ENCODE measurements at places on chromosomes 6 and 20.

DNA sequence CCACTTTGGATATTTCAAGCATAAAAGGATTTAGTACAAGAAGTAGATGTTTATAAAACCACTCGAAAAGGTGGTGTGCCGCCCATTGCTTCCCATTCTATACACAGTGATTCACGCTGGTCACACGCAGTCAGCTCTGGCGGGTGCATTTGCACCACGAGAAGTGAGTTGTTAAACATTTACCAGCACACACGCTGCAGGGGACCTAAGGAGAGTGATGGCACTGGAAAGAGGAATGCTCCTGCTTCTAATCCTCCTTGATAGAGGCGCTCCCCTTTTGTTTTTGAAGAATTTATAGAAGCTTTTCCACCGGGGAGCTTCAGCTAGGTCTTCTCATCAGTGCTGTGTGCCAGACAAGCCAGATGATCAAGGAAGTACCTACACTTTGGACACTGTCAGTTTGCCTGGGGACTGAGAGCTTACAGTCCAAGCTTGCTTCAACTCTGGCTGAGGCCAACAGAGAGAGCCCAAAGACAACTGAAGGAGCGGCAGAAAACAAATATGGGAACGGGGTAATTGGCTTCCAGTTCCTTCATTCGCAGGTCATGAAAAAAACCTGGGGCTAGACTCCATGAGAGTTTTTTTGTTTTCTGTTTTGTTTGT is 31.2 kb downstream of the MUC22 start:
- DNase-seq = no peak

DNA sequence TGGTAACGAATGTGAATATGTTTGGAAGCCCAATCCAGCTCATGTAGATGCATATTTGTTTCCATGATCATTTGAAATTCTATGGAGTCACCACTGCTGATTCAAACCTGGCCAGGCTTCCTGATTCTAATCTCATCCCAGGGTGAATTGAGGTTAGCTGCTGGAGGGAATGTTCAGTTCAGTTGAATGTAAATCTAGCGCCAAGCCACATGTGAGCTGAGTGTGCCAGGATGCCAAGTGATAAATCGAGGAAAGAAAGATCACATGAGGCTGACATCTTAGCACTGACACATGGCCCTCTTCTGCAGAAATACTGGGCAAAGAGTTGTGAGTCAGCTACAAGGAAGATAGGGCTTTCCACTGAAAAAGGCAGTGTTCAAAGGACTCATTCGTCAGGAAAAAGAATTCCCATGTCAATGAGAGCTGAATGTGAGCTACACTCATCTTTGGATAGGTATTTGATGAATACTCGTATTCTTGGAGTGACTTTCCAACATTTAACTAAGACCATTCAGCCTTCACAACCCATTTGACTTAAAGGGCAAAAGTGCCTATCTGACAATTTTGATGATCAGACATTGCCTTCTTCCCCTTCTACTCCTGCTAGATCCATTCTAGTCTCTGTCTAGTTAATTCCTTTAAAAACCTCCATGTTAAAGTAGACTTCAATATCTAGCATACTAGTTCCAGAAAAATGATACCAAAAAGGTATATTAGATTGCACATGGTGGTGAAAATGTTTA is 172.1 kb downstream of the MTFR2 start:
- DNase-seq = no peak

GRCh38 chr20:22350624-22351023 is 233.7 kb downstream of the FOXA2 start:
- no peak for DNase-seq

- no peak for DNase-seq
Observed at GRCh38 chr20:62818592-62819493, 2.0 kb downstream of the COL9A3 start.

DNA sequence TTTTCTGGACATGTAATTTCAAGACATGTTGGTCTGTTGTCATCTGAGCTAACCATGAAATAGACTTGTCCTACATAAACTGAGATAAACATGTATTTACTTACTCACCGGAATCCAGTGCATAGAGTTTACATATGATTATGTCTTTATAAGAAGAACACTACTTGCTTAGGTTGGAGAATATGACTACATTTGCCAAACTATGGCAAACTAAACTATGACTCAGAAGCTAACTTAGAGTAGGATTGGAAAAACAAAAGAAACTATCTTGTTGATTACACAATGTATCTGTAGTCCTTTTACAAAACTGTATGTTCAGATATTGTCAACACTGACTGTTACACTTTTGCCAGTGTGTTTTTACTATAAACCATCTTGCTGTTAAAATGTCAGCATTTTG is 113.3 kb downstream of the CRYBG1 start:
- no peak for DNase-seq

GRCh38 chr20:19412254-19412653 is 199.8 kb downstream of the SLC24A3 start:
- no peak for DNase-seq

DNA sequence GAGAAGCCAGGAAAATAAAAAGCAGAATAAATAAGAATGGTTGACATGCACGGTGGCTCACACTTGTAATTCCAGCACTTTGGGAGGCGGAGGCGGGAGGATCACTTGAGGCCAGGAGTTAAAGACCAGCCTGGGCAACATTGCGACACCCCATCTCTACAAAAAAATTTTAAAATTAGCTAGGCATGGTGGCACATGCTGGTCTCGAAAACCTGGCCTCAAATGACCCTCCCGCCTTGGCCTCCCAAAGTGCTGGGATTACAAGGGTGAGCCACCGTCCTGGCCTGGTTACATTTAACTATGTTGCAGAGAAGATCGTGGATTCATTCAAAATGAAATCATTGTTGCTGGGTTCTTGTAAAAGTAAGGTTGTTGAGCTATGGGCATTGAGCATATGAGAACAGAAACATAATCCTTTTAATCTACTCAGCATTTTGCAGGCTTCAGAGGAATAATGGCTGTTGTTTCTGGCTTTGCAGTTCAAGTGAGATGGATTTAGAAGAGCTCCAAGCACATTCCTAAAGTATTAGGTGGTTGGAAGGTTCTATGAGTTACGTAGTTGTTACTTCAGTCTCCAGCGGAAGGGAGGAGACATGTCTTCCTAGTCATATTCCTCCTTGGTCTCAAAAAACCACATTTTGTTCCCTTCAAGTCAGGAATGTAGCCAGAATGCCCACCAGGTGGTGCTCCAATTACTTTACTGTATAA is 45.6 kb upstream of the RAB23 start:
- DNase-seq = peak; percentile 18

- DNase-seq = no peak
Observed at GRCh38 chr6:21235162-21235561, 358.4 kb upstream of the SOX4 start.

DNA sequence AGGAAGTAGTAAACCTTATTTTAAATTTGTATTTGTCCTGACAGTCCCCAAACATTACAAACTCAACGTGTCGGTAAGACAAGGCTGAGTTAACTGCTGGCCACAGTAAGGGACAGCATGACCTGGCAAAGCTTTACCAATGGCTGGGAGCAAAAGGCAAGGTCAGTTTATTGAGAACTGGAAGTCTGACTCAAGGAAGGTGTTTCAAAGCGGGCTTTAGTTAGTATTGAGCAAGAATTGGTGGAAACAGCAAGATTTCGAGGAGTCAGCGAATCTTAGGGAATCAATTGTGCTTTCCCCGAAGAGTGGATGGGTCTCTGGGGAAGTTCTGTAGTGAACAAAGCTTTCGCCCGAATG is 885 bp upstream of the GZF1 start:
- no peak for DNase-seq

DNA sequence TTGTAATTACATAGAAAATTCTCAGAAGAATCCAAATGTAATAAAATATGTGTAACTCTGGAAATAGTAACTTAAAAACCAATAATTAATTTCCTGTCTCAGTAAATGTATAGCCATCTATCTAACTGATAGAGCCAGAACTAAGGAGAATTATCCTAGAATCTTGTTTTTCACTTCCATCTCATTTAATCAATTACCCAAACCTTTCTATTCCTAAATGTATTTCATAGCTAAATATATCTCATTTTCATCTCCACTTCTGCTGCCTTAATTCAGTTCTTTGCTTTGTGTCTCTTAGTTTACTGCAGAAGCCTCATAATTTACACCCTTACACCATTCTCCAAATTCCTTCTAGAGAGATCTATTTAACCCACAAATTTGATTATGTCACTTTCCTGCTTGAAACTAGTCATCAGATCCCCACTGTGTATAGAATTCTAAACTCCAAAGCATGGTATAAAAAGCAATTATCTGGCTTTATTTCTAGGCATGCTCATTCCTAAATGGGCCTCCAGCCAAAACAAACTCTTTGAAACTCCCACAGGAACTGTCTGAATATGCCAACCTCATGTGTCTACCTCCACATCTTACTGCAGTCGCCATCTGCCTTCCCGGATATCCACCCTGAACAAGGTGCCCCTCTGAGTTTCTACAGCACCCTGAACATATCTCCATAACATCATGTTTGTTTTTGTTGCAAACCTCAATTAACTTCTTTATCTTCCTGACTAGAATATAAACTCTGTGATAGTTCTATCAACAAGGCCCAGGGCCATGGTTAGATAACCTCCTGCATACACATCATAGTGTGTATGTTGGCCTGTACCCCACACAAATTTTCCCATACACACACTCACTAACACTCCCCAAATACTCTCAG is 70.5 kb upstream of the ADTRP start:
- no peak for DNase-seq

DNA sequence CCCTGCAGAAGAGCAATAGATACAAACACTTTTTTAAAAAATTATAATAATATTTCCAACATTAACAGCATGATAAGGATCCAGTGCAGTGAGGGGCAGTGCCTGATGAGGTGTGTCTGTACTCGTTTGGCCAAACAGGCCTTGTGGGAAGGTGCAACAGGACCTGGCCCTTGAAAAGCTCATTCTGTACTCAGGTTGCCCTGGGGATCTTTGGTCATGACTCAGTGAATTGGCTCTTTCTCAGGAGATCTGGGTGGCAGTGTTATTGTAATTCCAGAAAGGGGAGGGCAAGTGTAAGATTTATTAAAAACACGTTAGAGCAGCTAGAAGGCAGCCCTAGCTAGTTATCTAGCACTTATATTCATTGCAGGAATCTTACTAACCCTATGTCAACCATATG is 2.9 kb upstream of the SPINT3 start:
- no peak for DNase-seq

- no peak for DNase-seq
Observed at GRCh38 chr20:36493801-36494114, 47.6 kb upstream of the MYL9 start.

DNA sequence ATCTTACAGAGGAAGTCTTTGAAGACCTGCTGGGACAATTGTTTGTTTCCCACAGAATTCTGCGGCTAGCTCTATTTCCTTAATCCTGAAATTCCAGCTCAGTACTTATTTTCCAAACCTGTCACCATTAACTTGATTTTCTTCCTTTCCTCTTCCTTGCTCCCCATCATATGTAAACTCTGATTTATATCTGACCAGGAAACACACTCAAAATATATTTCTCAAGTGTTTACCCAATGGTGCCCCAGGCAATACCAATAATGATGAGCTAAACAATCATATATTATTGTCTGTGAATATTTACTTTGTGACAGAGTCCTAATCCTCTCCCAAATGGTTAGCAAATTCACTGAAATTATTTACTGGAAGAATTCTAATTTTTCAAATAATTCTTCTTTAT is 597.3 kb downstream of the PKHD1 start:
- DNase-seq = no peak

GRCh38 chr6:37074053-37074827 is 68.8 kb downstream of the FGD2 start:
- no peak for DNase-seq

- DNase-seq = no peak
Observed at GRCh38 chr6:7960141-7960540, 49.6 kb upstream of the TXNDC5 start.

DNA sequence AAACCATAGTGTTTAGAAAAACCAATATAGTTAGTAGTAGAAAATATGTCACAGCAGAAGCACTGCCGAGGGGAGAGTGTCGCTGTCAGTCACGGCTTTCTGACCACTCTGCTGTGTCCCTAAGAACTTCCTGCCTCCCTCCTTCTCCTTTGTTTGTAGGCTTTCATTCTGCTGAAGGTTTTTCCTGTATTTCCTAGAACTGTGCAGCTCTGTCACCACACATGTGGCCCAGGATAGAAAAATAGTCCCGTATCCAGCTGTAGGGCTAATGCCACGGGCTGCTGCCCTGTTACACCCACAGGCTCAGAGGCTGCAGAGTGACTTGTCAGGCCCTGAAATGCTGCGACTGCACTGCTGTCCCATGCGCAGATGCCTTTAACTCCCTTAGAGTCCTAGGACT is 52.6 kb upstream of the SYNJ2 start:
- DNase-seq = no peak

DNA sequence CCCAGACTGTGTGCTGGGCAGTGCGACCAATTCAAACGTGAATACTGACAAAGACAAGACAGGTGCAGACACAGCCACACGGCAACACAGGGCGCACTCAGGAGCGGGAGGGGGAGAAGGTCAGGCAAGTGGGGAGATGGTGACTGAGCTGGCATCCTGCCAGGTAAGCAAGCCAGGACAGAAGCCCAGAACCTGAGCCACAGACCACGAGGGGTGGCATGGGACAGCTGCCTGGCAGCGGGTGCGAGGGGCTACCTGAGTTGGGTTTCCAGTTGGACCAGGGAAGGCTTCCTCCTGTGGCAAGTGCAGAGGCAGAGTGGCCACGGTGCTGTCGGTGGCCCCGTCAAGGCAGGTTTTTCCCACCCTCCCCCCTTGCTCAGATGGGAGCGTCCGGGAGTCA is 215.2 kb upstream of the ARID1B start:
- no peak for DNase-seq

GRCh38 chr6:31961616-31962015 is 2.6 kb downstream of the SKIC2 start:
- no peak for DNase-seq

DNA sequence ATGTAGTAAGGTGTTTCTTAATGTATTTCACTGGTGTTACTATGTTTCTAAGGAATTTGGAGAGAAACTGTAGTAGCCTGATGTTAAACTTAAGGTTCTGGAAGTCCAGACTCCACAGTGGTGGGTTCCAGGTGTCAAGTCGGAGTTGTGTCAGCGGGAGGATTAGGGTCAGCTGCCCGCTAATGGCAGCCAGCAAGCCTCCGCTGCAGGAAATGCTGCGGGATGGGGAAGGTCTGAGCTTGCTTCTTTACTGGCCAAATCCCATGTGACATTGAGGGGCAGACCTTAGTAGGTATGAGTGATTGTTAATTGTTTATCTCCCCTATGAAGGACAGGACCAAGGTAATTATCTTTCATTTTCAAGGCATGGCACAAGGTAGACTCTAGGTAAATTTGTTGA is 3.7 kb upstream of the ARID1B start:
- DNase-seq = no peak

GRCh38 chr6:155483858-155484257 is 28.2 kb upstream of the NOX3 start:
- no peak for DNase-seq

GRCh38 chr20:63648190-63648589 is 5.0 kb downstream of the STMN3 start:
- DNase-seq = no peak

- no peak for DNase-seq
Observed at GRCh38 chr6:111870742-111871064, 2.5 kb downstream of the FYN start.

Data from germinal center (tissue), 1 donor.